ENCODE measurements at places on chromosomes 4 and X.

DNA sequence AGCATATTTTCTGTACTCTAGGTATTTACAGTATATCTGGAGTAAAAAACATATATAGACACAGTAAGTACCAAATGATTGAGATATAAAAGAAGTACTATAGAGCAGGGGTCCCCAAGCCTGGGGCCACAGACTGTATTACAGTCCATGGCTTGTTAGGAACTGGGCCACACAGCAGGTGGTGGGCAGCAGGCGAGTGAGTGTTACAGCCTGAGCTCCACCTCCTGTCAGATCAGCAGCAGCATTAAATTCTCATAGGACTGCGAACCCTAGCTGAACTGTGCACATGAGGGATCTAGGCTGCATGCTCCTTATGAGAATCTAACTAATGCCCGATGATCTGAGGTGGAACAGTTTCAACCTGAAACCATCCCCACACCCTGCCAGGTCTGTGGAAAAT is 300.7 kb downstream of the NR3C2 start:
- DNase-seq: no peak

GRCh38 chr4:48960988-48961635 is 25.0 kb upstream of the CWH43 start:
- no peak for DNase-seq

GRCh38 chr4:70704931-70705182 is 16.5 kb downstream of the UTP3 start:
- DNase-seq: peak; percentile 37

DNA sequence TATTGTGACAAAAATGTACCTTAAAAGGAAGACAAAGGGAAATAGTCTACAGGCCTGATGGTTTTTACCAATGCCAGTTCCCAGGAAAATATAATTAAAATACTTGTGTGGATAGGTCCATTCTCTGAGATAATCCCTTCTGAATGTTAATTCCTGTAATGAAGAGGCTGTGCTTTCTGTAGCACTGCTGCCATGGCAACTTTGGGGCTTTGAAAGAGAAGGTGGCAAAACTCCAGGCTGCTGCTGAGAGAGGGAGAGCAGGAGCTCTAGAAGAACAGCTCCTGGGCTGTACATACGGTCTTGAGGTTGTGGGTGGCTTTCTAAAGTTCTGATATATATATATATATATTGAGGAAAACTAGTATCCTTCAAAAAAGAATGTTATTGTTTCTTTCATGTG is 125.4 kb downstream of the PDLIM5 start:
- no peak for DNase-seq

GRCh38 chrX:155056877-155057792 is 13.8 kb downstream of the CMC4 start:
- DNase-seq: peak; percentile 9

DNA sequence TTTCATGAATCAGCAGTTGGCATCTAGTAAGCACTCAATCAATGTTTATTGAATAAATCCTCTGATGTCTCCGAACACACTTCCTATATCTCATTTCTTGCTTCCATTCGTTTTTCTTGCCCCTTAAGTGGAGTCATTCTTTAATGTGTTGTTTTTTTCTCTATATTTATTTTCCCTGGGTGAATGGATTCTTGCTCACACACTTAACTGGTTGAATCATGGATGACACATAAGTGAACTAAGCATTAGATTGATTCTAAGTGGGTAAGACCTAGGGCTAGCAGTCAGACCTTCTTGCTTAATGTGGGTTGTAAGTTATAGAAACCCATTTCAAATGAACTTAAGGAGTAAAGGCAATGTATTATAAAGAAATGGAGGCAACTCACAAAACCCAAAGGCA is 111.1 kb downstream of the RTL3 start:
- DNase-seq: no peak

DNA sequence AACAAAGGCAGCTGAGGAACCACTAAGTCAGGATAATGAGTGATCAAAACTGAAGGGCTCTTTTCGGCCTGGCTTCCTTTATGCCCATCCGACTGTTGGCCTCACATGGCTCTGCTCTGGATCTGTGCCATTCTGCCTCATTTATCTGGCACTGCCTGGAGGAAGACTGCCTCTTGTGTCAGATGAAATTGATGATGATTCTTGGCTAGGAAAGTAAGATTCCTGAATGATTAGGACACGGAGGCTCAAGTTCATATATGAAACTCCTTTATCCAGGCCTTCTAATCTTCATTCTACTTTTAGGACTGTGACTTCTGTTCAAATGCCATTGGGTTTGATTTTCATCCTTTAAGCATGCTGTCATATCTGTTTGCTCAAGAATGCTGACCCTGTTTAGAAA is 475.4 kb upstream of the RPS6KA3 start:
- no peak for DNase-seq

- no peak for DNase-seq
These were observed 63.3 kb upstream of the GAB1 start for GRCh38 chr4:143273160-143273917.

GRCh38 chrX:154021131-154021611 is 1.5 kb upstream of the IRAK1 start:
- DNase-seq: no peak

DNA sequence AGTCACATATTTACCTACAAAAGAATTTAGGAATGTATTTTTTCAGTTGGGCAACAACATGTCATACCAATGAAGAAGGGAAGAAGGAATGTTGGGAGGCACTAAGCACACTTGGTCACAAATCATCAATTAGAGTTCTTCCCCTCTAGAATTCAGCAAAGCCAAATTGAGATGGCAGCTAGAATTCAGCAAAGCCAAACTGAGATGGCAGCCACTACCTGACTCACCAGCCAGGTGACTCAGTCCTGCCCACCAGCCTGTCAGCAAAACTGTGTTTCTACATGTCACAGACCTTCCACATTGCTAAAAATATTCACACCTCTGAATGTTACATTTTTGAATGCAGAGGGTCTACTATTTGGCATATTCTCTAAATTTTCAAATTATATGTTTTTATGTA is 63.2 kb upstream of the NOCT start:
- peak; percentile 18 for DNase-seq

DNA sequence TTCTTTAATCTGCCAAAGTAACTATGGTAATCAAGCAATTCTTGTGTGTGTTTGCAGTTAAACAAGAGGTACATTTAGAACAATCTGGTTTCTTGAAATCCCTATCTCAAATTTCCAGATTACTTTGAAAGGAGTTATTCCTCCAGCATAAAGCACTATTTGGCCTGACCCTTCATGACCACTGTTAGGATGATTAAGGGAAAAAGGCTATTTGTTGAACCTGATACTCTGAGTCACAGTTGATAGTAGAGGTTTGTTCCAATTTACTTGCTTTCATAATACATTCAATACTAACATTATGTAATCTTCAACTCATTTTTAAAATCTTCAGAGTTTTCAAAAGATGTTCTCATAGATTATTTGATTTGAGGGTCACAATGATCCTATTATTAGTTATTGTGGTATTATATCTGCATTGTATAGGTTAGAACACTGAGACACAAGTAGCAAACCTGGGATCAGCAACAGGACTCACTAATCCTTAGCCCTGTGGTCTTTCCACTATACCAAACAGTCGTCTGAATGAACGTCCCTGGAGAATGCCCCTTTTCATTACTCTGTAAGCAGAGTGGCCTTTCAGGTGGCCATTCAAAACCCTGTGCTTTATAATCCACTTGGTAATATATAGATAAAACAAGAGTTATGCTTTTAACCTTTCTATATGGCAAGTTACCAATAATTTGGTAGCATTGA is 8.1 kb upstream of the NDST4 start:
- no peak for DNase-seq

GRCh38 chr4:156576946-156577345 is 394.7 kb downstream of the PDGFC start:
- no peak for DNase-seq

- no peak for DNase-seq
These were observed 509.7 kb downstream of the SMARCA1 start for GRCh38 chrX:129013574-129013973.

DNA sequence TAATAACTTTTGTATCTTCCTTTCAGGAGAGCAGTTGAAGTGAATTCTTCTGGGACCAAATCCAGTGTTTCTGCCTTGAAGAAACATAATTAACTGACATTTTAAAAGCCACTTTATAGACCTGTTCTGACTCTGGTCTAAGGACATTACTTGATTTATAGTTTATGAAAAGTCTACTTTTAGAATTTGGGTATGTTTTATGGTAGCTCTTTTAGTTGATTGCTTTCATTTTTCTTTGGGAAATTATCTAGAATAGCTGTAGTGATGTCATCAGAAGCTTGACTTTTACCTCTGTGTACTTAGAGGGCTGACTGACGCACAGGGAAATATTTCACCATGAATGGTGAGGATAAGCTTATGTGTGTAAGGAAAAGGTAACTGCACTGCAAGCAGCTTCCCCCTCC is 131.8 kb upstream of the LIMCH1 start:
- DNase-seq: no peak

DNA sequence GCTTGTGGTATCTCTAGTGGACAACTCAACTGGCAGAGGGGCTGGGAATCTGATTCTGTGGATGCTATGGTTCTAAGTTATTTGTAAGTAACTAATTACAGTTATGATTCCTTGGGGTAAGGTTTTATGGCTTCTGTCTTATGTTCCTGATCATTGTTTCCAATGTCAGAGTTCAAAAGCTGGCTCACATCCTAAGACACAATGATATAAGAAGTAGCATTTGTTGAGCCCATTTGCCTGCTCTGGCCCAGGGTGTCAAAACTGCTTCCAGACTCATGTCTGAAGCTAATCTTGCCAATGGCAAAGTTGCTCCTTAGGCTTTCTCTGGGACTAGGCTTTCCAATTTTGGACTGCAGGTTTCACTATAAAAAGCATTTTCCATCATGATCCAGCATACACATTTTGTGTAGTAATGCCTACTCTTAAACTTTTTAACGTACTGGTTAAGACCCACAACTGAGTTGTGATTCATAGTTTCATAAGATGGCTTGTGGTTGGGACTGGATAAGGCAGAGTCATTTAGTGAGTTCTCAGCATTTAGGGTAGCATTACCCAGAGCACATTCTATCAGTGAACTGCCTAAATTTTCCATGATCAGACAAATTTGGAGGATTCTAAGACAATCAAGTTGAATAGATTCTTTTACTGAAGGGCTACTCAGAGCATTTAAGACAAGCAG is 50.0 kb downstream of the CCNI start:
- DNase-seq: no peak

- no peak for DNase-seq
These were observed 87.2 kb upstream of the MYOZ2 start for GRCh38 chr4:119048446-119048845.

DNA sequence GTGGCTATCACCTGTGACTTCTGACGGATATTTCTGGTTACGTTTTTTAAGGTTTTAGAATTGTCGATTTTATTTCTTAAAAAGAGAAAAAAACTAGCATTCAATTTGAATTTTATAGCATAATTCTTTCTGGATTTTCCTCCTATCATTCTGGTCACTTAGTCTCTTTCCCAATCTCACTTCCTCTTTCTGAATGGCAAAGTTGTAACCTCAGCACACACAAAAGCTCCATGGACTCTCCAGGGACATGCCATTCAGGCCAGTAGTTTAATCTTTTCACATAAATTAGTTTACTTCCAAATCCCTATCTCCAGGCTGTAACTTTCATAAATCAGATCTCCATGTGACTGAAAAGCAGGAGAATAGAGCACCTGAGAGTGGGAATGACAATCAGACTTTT is 110.7 kb downstream of the ARAP2 start:
- no peak for DNase-seq

- DNase-seq: no peak
These were observed 30.9 kb upstream of the INTS6L start for GRCh38 chrX:135489542-135489941.

- DNase-seq: no peak
These were observed 447.5 kb upstream of the RASGEF1B start for GRCh38 chr4:81919223-81919622.

DNA sequence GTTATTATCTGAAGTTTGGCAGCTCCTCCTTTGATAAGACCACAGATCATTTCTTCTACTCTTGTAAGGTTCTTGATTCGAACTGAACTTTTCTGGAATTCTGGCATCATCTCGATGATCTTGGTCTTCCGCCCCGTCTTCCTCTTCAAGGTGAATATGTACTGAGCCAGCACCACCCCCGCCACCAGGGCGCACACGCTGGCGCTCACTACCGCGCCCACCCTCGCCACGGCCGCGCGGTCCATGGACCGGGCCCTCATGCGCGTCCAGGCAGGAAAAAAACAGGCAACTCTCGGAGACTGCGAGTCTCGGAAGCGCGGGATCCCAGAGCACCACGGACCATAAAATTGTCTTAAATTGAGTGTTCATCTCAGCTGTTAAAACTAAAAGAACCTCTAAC is 458.4 kb upstream of the NDST3 start:
- DNase-seq: no peak

GRCh38 chr4:17492058-17492741 is 19.7 kb downstream of the QDPR start:
- DNase-seq: no peak

DNA sequence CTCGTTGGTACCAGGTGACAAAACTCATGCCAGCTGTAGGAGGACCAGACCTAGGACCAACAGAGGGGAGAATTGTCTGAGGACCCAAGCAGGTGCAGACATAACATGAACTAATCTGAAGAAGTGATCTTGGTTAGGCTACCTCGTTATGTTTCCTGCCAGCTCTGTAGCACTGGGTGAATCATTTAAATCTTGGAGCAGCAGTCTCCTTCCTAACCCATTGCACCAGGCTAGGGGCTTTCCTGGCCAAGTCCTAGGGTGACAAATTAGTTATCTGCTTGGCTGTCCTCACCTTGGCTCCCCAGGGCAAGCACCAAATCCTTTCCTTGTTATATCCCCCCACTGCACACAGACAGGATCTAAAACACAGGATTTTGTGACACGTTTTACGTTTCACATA is 87.8 kb downstream of the WWC2 start:
- no peak for DNase-seq

All from activated CD4-positive, alpha-beta T cell treated with anti-CD3 and anti-CD28 coated beads for 4 hours (primary cell).